Central memory CD4-positive, alpha-beta T cell (primary cell): ENCODE measurements at places on chromosomes 5 and 9.

DNA sequence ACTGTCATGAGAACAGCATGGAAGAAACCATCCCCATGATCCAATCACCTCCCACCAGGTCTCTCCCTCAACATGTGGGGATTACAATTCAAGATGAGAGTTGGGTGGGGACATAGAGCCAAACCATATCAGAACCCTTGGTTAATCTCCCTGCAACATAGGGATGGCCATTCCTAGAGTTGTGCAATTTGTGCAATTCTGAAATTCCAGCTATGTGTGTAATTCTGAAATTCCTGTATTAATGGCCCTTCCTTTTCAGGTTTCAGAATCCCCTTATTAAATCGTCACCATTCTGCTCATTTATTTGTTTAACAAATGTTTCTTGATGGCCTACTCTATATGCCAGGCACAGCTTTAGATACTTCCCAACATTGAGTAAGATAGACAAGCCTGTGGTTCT is 282.6 kb downstream of the SMARCA2 start:
- DNase-seq: no peak

GRCh38 chr5:44952376-44952775 is 143.6 kb downstream of the MRPS30 start:
- no peak for DNase-seq

GRCh38 chr5:6193310-6193709 is 185.0 kb downstream of the MED10 start:
- DNase-seq: no peak

DNA sequence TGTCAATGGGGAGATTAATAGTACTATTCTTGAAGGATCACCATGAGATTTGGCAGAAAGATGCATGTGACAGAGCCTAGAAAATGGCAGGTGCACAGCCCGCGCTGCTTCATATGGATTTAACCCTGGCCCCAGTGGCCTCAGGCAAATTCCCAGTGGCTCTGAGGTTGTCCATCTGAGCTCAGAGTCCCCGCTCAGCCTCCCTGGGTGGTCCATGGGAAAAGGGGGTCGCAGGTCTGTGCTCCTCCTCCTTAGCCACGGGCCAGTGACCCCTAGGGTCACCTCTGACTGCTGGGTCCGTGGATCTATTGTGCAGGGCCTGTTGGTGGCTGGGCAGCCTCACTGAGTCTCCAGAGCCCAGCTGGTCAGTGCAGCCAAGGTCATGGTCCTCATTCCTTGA is 93.3 kb upstream of the BOD1 start:
- DNase-seq: no peak

GRCh38 chr5:173720953-173721600 is 104.6 kb upstream of the BOD1 start:
- DNase-seq: no peak

DNA sequence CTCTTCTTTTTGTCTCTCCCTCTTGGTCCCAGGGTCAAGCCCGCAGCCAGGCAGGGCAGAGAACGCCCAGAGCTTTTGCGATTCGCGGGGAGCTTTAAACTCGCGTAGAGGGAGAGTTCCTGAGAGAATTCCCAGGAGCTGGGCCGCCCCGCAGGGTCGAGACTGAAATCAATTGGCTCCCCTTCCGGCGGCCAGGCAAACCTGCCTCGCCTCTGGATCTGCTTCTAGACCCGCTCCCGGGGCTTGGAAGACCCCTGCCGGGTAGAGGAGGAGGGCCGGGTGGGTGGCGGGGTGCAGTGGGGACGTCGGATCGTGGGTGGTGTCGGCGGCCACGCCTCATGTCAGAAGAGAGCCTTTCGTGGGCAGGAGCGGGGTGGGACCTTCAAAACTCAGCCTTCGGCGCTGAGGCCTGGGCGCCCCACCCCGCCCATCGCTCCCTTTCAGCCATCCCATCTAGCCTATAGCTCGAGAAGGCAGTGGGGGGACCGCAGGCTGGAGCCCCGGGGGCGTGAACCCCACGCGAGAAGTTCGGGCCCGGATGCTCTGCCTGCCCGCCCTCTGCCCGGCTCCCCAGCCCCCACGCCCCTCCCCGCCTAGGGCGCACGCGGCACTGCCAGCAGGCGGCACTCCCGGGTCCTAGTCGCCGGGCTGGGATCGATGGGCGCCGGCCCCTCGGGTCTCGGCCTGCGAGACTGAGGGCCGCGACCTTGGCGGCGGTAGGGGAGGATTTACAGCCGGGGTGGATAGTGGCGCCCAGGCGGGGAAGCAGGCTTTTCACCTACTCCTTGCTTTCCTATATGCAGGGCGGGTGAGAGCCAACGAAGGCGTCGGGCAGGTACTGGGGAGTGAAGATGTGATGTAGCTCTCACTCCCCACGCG is 6.1 kb downstream of the PRDM6 start:
- no peak for DNase-seq

DNA sequence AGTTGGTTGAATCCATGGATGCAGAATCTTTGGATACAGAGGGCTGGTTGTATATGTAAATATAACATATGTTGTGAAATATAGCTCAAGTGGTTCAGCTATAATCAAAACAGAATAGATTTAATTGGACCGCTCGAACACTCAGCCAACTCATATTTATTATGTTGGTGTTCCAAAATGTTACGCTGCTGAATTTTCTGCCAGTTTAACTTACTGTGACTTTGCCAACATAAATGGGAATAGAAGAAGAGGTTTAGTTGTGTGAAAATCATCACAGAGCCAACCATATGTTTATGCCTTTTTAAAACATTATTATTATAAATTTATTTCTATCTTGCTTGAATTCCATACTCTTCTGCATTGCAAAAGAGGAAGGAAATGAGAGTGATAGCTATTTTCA is 178.2 kb upstream of the FBXL7 start:
- no peak for DNase-seq

DNA sequence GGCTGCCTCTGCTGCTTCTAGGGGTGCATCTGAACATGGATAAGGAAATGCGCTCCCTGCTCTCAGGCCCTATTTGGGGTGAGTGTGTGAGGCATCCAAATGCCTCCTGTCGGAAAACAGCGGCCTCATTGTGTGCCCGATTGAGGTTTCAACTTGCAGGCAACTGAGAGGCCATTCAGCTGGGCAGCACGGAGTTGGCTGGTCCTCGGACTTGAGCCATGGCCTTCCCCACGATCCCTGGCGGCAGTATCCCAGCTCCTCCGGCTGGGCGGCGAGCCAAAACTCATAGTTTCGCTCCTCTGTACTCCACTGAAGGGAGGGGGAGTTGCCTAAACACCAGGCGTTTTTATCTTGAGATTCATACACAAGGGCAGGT is 597.3 kb upstream of the SGCD start:
- no peak for DNase-seq

DNA sequence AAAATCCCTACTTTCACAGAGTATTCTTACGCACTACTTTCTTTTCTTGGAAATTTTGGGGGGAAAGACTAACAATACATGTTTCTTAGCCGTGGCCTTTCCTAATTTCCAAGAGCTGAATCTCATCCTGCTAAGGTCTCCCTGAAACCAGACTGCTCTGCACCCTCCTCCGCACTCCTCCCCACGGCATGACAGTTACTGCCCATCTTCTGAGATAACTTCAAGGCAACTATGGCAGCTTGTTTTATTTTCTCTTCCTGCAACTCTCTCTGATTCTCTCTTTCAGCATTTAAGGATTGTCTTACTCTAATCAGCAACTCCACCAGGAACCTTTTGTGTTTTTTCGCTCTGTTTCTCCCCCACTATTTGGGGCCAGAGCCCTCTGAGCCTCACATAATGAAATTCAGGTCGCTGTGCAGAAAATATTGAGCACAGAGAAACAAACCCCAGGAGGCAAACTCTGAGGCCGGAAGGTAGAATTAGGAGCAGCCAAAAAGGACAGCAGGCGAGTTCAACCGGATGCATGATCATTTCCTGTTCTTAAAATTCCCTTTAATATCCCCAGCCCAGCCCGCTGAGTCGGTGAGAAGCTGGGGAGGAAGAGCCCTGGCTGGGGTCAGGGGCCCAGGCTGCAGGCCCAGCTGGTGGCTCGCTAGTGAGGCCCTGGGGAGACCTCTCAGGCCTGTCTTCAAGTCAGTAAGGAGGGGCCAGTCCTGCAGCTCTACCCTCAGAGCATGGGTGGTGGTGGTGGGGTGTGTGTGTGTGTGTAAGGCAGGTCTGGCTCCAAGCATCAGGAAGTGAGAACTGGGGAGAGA is 213.6 kb upstream of the S1PR3 start:
- DNase-seq: no peak

GRCh38 chr5:19660679-19661078 is 327.3 kb downstream of the CDH18 start:
- no peak for DNase-seq

GRCh38 chr5:32474209-32474854 is 29.8 kb upstream of the ZFR start:
- DNase-seq: no peak

- no peak for DNase-seq
These were observed 22.9 kb upstream of the ASS1 start for GRCh38 chr9:130421802-130422276.

DNA sequence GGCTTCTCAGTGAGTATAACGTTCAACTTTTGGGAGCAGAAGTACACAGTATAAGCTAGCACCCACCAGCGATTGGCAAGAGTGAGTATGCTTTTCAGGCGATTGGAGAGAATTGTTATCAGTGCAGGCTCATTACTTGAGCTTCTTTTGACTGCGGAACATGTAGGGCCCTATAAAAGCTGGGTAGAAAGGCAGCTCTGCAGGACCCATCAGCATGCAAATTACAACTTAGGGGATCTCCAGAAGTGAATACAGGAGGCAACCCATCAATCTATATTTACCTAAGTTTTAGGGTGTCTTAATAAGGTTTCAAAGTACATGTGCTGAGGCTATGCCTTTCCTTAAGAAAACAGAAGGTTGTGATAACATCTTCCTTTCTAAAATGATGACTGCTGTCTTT is 225.0 kb downstream of the MLLT3 start:
- no peak for DNase-seq

DNA sequence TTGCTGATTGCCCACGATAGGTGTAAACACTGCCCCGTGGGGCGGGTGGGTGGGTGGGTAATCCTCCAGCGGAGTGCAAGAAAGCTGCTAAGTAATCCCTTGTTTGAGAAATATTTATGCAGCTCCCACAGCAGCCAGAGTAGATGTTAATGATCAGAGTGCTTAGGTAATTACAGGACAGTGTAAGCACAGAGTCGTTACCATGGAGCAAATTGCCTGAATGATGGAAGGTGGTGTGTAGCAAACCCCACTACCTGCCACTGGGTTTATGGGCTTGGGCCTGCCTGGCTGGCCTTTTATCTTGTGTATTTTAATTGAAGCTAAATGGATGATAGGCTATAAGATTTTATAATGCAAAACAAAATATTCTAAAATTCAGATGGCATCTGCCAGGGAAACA is 110.0 kb downstream of the COL5A1 start:
- DNase-seq: no peak

- no peak for DNase-seq
These were observed 354.5 kb downstream of the SPOCK1 start for GRCh38 chr5:137144656-137145055.

- no peak for DNase-seq
These were observed 249.5 kb downstream of the PRELID2 start for GRCh38 chr5:145585443-145586148.

DNA sequence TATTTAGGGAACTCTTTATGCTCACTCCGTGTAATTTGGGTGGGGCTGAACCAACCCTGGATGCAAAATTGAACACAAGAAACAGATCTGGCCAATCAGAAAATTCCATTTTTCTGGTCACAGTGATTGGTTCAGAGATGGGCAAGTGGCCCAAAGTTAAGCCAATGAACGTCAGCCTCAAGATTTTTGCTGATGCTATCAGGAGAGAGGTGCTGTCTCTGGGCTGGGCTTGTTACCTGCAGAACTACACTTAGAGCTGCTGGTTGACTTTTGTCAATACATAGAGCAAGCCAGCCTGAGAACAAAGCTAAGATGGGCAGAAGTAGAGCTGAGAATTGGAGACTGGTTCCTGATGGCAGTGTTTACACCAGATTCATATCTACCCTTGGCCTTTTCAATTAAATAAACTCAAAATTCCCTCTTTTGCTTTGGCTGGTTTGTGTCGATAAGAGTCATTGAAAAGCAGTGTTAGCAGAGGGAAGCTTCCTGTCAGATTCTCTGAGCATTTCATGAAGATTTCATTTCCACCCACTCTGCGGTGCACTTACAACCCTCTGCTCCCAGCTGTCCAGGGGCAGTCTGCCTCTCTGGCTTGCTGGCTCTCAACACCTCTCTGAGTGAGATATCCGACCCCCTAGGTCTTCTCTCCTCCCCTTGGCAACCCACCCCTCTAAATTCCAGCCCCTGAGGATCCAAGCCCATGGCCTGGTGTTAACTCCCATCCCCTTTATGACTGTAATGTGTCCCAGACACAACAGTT is 64.5 kb upstream of the PPARGC1B start:
- DNase-seq: no peak

DNA sequence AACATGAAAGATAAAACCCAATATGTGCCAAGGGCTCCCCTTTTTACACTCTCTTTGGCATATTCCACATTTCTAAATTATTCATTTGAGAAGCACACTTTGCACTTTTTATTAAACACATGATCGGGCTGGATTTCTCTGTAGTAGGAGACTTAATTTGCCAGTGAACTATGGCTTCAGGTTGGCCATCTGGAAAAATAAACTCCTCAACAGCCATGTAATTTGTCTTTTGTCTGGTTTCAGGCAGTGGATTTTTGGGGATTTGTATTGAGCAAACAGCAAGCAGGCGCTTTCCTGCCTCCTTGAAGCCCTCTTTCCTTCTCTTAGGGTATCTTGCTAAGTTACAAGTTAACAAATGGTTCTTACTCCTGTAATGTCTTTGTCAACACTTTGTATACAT is 73.0 kb upstream of the DMRTA1 start:
- no peak for DNase-seq

- no peak for DNase-seq
These were observed 39.8 kb upstream of the ACO1 start for GRCh38 chr9:32344551-32345182.

DNA sequence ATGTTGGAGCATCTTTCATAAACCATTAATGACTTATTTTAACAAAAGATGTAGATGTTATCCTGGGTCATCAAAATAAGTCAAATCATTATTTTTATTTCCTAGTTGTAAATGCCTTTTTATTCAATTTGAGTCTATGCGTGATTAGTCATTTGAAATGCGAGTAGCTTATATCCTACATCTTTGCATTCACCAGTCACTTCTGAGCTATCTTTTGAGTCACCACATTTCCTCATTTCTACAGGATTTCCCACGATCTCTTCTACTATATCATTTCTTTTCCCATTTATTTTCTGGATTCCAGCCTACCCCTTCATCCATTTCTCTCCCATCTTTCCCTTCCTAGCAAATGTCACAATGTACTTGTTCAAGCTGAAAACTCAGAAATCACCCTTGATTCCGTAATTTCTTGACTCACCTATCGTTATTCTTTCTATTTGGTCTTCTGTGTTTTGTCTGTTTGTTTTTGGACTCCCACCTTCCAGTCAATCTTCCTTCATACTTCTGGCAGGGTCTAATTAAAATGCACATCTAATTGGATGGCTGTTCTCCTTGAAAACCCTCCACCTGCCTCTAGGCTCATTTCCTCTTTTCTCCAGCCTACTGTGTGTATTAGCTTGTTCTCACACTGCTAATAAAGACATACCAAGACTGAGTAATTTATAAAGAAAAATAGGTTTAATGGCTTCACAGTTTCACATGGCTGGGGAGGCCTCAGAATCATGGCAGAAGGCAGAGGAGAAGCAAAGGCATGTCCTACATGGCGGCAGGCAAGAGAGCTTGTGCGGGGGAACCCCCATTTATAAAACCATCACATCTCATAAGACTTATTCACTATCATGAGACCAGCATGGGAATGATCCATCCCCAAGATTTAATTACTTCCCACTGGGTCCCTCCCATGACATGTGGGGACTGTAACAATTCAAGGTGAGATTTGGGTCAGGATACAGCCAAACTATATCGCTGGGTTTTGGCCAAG is 112.4 kb downstream of the MEF2C start:
- no peak for DNase-seq
